Astrocyte of the spinal cord (primary cell): ENCODE measurements at places on chromosomes 12 and 14.

GRCh38 chr12:66066137-66066928 is 64.2 kb downstream of the LLPH start:
- DNase-seq = peak; percentile 87

GRCh38 chr14:54727929-54728328 is 161.0 kb downstream of the SAMD4A start:
- no peak for DNase-seq

DNA sequence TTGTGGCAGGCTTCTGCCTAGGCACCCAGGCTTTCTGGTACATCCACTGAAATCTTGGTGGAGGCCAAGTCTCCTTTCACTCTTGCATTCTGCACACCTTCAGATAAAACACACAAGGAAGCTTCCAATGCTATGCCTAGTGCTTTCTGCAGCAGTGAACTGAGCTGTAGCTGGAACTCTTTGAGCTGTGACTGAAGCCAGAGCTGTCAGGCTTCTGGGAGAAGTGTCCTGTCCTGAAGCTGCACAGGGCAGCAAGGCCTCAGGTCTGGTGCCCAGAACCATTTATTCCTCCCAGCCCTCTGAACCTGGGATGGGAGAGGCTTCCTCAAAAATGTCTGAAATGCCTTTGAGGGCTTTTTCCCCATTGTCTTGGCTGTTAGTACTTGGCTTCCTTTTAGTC is 941.7 kb downstream of the LRFN5 start:
- no peak for DNase-seq

DNA sequence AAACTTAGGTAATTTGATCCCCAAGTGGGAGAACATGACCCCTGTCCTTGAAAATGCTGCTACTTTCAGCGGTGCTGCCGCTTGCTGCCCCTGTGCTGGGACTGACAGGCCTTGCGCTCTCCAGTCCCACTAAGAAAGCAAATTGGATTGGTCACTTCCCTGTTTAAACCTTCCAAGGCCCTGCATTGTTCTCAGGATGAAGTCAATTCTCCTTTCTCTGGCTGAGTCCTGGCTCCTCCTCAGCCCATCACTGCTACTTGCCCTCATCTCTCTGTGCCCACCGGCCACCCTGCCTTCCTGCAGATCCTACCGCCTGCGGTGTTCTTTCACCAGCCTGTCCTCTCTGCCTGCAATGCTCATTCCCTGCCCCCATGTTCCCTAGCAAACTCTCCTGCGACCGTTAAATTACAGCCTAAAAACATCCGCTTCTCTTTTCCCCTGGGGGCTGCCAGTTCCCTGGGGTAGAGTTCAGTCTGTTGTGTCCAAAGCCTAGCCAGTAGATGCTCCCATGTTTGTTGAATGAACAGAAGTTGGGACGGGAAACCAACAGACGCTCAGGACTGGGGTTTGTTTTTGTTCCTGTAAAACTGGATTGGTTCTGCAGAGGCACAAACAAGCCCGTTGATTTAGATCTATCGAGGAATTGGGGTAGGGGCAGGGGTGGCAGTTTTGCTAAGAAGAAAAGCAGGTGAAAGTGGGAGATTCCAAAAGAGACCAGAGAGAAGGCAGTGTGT is 127.3 kb upstream of the HIF1A start:
- no peak for DNase-seq

DNA sequence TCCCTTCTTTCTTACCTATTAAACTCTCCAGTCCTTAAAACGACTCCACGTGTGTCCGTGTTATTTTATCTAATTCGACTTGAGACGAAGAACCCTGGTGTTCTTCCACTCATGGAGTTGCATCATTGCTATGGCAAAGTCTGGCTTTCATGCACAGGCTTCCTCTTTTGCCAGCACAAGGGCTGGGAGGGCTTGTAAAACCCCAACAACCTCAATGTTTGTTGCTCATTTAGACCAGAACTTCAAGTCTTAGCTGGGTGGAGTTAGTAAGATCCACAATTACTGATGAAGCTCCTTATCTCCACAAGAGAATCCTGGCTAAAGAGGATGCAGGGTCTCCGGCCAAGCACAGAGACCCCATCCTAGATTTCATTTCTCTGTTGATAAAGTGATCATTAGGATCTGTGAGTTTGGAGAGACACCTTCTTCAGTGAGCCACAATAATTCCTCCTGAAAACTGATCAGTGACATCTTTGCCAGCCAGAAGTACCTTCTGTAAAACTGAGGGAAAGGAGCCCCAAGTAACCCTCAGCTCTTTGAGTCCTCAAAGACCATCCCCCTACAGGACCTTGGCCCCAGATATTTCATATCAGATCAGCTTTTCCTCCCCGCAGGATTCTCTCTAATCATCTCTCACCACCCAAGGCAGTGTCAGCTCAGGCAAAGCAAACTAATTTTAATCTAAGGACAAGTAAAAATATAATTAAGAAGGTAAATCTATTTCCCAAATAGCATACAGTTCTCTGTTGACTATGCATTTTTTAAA is 514.6 kb downstream of the FUT8 start:
- DNase-seq = no peak

- no peak for DNase-seq
These were observed 24.9 kb downstream of the RIN3 start for GRCh38 chr14:92538412-92538985.

- DNase-seq = no peak
These were observed 21.9 kb downstream of the CLMN start for GRCh38 chr14:95297832-95298231.

- peak; percentile 82 for DNase-seq
These were observed 126.1 kb downstream of the PELI2 start for GRCh38 chr14:56244138-56244789.

DNA sequence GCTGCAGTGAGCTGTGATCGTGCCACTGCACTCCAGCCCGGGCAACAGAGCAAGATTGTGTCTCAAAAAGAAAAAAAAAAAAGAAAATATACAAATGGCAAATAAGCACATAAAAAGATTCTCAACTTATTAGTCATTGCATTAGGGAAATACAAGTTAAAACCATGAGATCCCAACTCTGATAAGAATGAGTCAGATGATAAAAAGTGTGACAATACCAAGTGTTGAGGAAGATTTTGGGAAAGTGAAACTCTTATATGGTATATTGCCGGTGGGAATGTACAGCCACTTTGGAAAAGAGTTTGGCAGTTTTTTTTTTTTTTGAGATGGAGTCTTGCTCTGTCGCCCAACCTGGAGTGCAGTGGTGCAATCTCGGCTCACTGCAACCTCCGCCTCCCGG is 7.6 kb upstream of the PRPF40B start:
- no peak for DNase-seq

- DNase-seq = no peak
These were observed 77.3 kb upstream of the CNTN1 start for GRCh38 chr12:40614923-40615322.
